ENCODE measurements at places on chromosomes 5 and 9. TPM values are rescaled to one million over a fixed set of nuclear protein-coding genes. Genes with fewer than 3 reads are reported as not detected.

DNA sequence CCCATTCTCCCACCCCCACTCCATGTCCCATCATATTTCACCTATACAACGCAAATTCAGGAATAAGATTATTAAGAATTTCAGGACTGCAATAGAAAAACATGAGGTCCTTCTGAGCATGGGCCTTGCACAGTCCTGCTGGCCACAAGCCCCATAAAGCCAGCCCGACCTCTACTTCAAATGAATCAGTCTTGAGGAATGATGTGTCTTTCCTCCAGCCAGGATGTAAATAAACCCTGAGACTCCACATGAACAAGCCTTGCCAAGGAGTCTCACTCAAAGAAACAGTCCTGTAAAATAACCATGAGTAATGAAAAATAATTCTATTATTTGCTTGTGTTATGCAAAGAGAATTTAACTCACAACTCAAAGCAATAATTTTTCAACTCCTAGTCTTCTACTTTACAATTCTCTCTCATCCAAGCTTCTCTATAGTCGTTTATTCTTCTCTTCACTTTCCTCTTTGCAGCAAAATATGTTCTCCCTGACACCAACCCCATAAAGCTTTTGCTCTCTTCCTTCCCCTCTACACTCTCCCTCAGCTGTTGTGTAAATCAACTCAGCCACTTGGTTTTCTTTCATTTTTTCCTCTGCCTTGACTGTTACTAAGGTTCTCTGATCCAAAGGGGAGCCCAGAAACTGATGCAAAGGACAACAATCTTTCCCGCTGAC lies 140.1 kb upstream of the MOCS2 start:
- no peak for DNase-seq

DNA sequence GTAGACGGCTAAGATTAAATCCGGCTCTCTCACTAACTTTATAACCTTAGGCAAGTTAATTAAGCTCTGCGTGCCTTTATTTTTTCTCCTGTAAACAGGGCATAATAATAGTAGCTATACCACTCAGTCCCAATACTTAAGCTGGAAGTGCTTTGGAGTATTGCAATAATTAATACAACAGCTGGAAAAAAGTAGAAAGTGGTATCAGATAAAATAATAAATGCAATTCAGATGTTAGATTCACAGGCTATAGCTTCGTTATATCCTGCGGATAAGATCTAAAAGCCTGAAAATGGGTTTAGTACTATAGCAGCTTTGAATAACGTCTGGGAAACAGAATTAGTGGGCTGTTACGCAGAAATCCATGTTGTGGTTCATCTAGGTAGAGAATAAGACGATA lies 51.8 kb downstream of the MEGF9 start:
- DNase-seq, result no peak

GRCh38 chr5:61953913-61954312 lies 352.1 kb upstream of the KIF2A start:
- no peak for DNase-seq

DNA sequence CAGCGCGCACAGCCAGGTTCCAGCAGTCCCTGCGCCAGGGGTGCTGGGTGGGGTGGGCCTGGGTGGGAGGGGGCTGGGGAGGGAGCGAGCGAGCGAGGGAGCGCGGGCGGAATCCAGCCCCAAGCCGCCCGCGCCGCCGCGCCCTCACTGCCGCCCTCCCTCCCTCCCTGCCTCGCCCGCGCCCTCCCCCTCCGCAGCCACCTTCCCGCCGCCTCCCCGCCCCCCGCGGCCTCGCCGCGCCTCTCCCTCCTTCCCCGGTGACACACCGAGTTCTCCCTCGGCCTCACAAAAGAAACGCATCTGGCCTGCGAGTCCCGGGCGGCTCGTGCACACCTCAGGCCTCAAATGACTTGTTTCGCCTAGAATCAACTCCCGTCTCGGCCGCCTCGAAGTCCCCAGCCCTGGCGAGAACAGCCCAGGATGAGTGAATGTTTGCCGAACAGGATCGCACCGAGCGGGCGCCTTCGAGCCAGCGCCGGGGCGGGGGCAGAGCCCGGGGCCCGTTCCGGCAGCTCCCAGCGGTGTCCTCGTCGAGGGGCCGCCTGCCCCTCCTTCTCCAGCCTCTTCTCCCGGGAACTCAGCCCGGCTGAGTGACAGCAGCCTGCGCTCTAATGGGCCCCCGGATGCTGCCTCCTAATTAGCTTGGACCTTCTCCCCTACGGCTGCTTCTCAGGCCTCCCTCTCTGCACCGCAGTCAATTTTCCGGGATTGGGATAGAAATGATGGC lies 371 bp upstream of the PITX1 start:
- no peak for DNase-seq

The SLC22A5 gene
- total RNA-seq, result 22.3 TPM

The UBE2QL1 gene
- total RNA-seq, result 21.9 TPM

Data from Right ventricle myocardium inferior (tissue), 1 donor.